ENCODE measurements at places on chromosomes 2 and 18.

GRCh38 chr2:48841126-48841525 lies 85.6 kb upstream of the LHCGR start:
- DNase-seq: no peak

DNA sequence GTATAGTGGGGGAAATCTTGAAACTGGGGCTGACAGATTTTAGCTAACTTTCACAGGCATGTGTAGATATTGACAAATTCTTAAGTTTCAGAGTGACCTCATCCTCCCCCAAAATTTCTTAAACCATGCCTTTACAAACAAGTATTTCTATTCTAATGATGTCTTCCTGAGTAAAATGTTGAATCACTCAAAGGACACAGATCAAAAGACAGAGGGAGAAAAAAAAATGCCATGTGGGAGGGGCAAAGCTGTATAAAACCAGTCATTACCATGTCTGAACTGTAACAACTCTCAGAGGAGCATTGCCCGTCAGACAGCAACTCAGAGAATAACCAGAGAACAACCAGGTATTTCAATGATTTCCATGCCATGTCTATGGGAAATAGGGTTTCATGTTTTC lies at the start of gene SERPINB2:
TSS of gene SERPINB2 (plus strand) at position 282 of the 400 bp plus-strand sequence. CDS start 3,740 bp downstream, outside the sequence.
- peak; percentile 22 for DNase-seq

DNA sequence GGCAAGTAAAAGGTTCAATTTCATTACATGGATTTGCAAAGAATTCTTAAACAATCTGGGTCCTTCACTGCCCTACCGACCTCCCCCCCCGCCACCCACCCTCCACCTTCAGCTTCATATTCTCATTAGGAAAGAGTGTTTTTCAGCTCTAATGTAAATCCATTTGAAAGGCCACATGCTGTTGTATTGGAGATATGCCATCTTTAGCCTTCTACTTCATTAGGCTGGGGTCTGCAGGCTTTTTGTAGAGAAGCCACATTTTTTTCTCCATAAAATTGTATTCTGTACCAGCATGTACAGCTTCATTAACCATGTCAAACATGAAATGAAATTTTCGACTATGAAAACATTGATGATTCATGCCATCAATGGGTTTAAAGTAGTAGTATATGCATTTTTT lies 42.8 kb upstream of the THUMPD2 start:
- no peak for DNase-seq

GRCh38 chr2:163949693-163950092 lies 213.9 kb upstream of the FIGN start:
- DNase-seq: no peak

DNA sequence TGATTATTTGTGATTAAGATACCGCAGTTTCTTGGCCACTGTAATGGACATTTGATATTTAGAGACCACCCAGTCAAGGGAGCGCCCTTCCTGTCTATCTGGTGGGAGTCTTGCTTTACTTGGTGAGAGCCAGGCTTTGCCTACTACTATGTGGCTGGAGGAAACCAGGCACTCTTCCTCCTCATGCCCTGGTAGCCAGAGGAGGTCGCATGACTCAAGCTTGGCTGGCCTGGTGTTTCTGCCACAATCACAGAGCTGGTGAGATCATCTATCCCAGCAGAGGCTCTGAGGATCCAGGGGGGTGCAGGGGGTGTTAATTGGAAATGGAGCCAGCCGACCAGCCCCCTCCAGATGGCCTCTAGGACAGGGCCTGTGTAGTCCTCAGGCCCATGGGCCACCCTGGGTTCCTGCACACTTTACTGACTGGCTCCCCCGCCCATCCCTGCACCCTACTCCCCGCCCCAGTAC lies 46.8 kb upstream of the BIN1 start:
- DNase-seq: no peak

GRCh38 chr2:207974216-207974605 lies 51.1 kb downstream of the PLEKHM3 start:
- no peak for DNase-seq

- no peak for DNase-seq
These were observed 514.8 kb upstream of the MYT1L start for GRCh38 chr2:2845806-2846315.

DNA sequence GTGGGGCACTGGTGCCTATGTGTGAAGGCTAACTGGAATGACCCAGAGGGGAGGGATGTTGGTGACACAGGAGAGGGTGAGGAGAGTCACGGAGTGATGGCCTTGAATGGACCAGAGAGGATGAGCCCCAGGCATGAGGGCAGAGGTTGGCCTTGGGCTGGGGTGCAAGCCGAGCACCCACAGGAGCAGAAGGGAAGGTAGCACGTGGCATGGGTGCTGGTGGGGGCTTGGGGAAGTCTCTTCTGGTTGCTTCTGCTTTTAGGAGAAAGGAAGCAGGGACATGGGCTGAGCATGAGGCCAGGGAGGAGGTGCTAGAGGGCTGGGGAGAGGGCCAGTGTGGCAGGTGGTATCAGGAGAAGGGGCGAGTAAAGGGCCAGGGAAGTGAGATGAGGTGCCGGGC lies 183.8 kb downstream of the DYSF start:
- no peak for DNase-seq

- no peak for DNase-seq
These were observed 201.1 kb upstream of the COL3A1 start for GRCh38 chr2:188773075-188773474.

DNA sequence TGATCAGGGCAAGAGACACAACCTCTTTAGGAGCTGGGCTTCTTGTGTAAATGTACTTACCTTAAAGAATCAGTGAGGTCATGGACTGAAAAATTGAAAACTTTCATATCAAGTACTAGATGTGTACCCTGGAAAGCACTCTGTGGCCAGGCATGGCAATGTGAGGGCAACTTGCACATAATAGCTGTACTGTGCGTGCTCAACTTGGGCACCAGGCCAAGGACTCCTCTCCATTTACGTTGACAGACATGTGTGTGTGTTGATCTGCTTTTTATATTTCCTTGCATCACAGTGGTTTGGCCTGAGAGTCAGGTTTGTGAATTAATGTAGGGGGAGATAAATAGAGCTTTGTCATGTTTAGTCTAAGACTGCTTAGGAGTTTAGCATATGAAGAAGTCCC lies 669.5 kb upstream of the REG3G start:
- no peak for DNase-seq

- DNase-seq: no peak
These were observed 6.2 kb downstream of the INSIG2 start for GRCh38 chr2:118094503-118094902.

GRCh38 chr2:232339121-232340081 lies 39.1 kb upstream of the ALPP start:
- DNase-seq: no peak

GRCh38 chr2:230408244-230408842 lies 7.7 kb upstream of the SP100 start:
- no peak for DNase-seq

- DNase-seq: no peak
These were observed 60.4 kb downstream of the KIAA1328 start for GRCh38 chr18:36889321-36889720.

All from stimulated activated CD4-positive, alpha-beta T cell treated with anti-CD3 and anti-CD28 coated beads, Interleukin-4, amount 100 ng/mL, for 24 hours (primary cell).